ENCODE measurements at places on chromosomes 16 and 17.

GRCh38 chr17:40993084-40993483 lies 880 bp downstream of the KRTAP3-3 start:
- DNase-seq = no peak

DNA sequence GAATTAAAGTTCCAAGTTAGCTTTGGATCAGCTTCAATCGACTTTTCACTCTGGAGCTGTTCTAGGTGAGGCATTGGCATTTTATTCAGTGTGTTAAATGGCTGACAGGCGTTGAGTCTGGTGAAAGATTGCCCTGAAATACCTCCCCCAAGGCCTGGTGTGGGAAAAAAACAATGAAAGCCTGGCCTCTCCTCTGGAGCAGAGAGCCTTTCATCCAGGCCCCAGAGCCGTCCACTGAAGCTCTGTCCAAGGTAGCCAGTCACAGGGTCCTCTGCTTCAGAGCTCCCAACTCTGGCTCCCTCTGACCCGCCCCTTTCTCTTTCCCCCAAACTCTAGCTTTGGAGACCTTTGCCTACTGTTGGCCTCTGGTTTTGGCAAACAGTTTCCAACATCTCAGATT lies 123.6 kb upstream of the CRHR1 start:
- no peak for DNase-seq

GRCh38 chr17:55926276-55926990 lies 175.6 kb downstream of the PCTP start:
- DNase-seq = no peak

GRCh38 chr17:78132084-78132676 lies 1.6 kb downstream of the TMC8 start:
- DNase-seq = no peak

GRCh38 chr16:56977823-56978430 lies 11.4 kb upstream of the NLRC5 start:
- DNase-seq = no peak

DNA sequence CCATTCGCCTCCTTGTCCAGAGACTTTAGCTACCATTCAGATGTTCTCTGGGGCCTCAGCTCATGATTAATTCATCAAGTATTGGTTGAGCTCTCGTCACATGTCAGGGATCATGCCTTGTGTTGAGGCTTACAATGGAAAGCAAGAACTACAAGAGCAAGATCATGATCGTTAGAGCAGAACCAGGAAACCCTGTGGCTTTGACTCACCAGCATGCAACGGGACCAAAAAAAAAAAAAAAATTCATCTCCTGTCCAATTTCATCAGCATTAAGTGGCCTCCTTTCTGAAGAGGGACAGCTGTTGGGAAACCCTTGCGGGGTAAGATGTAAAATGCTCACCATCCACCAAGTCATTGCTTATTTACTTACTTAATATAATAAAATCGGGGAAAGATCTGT lies 12.1 kb upstream of the USP10 start:
- DNase-seq = no peak

DNA sequence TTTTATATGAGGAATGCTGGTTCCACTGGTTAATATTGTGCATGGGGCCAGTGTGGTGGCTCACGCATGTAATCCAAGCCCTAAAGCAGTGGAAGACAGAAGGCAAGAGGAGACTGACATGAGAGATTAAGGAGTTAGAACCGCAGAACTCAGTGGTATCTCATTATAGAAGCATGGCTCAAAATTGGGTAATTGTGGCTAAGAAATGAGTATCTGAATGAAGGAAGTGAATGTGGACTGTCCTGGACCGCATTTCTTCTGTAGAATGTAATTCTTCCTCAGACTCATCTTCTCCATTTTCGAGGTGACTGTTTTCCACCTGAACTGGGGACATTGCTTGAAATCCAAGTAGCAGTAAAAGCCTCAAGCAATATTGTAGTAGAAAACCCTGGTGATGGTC lies 42.6 kb upstream of the CDR2 start:
- DNase-seq = no peak

DNA sequence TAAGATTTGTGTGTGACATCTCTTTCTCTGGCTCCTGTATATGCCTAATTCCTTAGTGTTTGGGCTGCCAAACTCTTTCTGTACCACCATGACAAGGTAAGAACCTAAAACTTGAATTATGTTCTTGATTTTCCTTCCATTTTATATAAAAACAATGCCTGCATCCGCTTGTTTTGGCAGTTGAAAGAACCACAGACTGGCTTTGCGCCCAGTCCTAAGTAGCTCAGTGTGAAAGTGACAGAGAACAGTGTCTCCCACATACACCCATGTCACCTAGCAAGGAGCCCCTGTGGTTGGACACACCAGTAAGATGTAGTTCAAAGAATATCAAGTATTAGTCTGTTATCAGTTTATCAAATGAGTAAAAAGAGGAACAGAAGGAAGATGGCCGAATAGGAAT lies 40.7 kb upstream of the SLC6A2 start:
- no peak for DNase-seq

GRCh38 chr17:72884066-72884465 lies 208.4 kb downstream of the SLC39A11 start:
- no peak for DNase-seq
